Stimulated activated CD4-positive, alpha-beta T cell treated with anti-CD3 and anti-CD28 coated beads, TNF-alpha, amount 100 ng/mL, for 1 hour (primary cell): ENCODE measurements at places on chromosomes 5 and 9.

DNA sequence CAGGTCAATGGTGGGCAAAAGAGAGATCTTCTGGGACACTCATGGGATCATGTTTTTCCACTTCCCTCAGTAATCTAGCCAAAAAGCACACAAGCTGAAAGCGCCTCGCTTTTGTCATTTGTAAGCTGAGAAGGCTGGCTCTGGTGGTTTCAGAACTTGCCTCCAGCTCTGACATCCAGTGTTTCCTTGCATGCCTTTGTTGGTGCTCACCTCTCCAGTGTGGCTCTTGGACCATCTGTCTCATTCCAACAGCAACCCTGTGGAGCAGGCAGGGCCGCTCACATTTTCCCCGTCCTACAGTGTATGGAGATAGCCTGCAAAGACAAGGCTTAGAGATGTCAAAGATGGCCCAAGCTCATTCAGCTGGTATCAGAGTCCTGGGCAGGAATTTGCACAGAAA, 160.8 kb upstream of the KLF4 start:
- DNase-seq, result no peak

- no peak for DNase-seq
Observed at GRCh38 chr9:5848372-5848882, 15.5 kb upstream of the ERMP1 start.

- no peak for DNase-seq
Observed at GRCh38 chr9:127720031-127720864, 4.4 kb downstream of the TTC16 start.

DNA sequence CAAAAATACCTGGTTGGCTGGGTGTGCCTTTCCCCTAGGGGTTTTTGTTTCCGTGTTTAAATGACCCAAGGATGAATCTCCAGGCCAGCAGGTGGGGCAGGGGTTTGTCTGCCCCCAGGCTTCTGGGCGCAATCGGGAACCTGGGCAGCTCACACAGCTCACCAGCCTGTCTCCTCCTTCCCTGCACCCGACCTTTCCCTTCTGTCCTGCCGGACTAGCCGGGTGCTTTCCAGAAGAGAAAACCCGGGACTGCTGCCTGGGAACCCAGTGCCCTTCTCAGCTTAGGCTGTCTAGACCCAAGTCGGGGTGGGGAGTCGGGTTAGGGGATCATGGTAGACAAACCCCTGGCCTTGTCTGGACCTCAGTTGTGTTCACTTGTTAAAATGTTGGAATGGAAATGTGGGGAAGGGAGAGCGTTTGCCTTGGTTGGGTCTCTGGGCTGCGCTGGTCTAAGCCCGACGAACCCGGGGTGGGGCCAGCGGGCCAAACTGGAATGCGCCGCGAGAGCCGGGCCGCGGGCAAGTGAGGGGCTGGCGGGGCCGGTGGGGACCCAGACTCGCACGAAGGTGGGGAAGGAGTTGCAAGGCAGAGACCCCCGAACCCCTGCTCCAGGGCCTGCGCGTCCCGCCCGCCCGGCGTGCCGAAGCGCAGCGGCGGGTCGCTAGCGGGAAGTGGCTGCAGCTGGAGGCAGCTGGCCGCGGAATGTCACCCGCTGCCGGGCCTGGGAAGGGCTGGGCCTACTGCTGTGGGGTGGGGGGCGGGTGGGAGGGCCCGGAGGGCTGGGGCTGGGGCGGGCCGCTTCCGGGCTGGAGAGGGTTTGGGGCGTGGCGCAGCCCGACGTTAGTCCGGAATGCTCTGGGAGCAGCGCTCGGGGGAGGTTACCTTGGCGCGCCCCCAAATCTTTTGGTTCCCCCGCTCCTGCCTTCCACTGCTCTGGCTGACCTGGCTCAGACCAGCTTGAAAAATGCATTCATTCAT, 84.6 kb downstream of the DAB2IP start:
- DNase-seq, result no peak

DNA sequence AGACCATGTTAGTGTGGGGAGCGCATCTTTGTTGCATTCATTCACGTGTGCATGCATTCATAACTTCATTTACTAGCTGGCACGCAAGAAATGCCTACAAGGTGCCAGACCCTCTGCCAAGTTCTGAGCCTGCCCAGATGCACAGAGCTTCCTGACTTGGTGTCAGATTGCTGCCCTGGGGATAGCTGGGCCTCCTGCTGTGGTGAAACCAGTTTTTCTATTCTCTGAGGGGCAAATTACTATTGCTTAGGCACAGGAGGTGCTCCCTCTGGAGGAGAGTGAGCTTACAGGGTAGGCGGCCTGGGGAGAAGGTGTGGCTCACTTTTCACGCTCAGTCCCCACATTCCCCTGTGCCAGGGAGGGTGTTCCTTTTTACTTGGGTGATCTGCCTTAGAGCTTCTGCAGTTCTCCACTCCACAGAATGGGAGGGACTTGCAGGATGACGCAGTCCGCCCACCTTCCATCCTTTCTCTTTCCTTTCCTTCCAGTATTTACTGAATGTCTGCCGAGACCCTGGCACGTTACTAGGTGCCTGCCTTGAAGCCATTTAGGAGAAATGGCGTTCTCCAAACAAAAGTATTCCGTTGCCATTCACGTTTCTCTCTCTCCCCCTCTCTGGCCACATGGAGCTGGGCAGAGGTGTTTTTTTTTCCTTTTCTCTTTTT, 27.9 kb upstream of the CTNNA1 start:
- no peak for DNase-seq

DNA sequence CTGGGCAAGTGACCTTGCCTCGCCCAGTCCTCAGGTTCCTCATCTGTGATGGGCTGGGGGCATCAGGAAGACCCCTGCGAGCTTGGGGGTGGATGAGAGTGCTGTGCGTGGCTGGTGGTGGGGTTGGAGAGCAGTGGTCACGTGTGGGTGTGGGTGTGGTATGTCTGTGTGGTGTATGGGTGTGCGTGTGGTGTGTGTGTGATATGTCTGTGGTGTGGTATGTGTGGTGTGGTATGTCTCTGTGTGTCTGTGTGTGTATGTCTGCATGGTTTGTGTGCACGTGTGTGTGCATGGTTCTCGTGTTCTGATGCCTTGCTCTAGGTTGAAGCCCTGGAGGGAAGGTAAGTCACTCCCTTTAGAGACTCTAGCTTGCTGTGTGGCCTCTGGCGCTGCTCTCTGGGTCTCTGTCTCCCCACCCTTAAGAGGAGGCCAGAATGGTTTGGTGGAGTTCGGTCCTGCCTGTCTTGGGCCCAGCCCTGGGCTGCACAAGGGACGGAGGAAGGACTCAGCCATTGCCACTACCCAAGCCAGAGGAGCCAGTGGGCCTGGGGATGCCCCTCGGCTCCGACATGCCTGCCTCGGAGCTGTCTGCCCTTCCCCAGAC, 87.0 kb downstream of the RXRA start:
- no peak for DNase-seq

DNA sequence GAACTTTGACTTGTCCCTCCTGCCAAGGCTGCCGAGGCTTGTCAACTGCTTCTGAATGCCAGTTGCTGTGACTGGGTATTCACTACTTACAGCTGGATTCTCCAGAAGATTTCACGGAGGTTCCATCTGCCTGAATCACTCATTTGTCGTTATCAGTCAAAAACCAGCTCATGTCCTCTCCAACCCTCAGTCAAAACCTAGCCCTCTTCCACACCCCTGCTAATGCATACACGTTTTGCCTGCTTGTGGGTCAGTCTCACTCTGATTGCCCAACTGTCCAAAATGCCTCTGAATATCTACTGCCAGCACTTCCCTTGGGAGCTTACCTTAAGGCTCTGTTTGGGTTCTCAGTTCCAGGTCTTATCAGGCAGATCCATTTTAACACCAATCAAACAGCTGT, 238.6 kb upstream of the TMEM161B start:
- no peak for DNase-seq

DNA sequence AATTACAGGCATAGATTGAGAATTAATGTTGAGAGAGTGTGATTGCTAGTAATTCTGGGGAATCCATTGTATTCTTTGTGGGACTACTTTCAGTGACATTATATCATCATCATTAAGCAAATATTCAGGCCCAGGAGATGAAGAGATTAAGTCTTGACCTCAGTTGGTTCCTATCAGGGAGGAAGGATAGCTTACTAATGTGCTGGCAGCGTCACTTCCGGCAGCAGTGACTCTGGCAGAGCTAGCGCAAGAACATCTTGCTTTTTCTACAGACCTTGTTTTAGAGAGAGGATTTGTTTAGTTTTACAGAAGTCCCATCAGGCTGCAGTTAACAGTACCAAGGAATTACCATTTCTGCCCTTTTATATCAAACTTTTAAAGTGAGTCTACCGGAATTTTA, 20.3 kb downstream of the OSTF1 start:
- DNase-seq, result no peak

GRCh38 chr5:116411101-116411571, 163.5 kb downstream of the SEMA6A start:
- no peak for DNase-seq

- DNase-seq, result peak; percentile 1
Observed at GRCh38 chr5:147857302-147858129, 21.0 kb upstream of the SCGB3A2 start.

GRCh38 chr9:86257391-86257790, 2.1 kb downstream of the C9orf153 start:
- DNase-seq, result no peak

GRCh38 chr5:167951116-167951515, 340.3 kb upstream of the WWC1 start:
- no peak for DNase-seq

DNA sequence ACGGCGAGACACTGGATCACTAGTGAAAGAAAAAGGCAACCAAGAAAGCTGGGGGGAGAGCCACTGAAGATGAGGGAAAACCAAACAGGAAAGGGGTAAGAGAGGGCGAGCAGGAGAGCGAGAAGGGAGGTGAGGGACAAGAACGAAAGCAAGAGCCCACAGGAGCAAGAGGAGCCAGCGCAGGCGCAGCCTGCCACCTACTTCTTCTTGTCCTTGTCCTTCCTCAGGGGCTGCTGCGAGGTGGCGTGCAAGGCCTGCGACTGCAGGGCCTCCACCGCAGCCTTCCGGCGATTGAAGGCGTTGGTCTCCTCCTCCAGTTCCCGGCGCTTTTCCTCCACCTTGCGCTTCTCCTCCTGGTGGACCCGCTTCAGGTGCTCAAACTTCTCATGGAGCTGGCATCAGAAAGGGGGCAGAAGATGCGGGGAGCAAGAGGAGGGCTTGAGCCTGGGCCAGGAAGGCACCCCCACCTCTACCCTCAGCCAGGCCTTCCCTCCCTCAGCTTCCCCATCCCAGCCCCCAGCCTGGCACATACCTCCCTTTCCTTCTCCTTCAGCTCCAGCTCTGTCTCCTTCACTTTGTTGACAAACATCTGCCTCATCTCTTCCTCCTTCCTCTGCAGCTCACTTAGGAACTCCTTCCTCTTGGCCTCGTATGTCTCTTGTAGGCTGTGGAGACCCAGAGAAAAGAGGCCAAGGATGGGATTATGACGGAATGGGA, 13.5 kb downstream of the CCNI2 start:
- no peak for DNase-seq

GRCh38 chr9:114226246-114227055, 71.1 kb downstream of the COL27A1 start:
- no peak for DNase-seq

- DNase-seq, result no peak
Observed at GRCh38 chr5:63125862-63126261, 547.2 kb downstream of the LRRC70 start.

DNA sequence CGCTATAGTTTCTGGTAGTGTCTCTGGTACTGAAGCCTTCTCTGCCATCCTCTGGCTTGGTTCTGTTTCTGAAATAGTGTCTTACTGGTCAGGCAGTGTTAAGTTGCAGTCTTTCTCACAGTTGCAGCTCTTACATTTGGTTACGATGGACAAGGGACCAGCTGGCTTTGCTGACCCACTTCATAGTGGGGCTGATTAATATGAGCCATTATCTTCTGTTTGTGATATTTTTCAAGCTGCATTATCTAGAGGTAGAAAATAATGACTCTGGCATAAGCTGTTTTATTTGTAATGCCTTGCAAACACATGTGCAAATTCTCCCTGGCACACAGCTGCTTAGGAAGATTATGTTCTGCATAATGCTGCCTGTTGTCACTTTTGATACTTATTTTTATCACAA, 199.1 kb downstream of the KDM4C start:
- DNase-seq, result no peak

DNA sequence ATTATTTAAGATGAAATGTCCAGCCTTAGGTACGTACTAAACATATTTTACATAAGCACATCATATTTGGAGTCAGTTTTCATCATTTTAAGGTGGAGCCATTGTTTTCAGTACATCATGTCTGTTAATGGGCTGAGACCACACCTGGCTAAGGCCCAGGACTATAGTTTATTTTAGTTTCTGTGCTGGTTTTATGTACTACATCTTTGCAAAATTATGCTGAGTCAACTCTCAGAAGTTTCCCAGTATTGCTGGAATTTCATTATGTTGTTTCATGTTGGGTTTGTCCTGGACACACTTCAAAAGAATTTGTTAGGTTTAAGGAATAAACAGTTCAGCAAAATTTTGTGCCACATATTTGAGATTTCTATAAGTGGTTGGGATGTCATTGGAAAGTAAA, 171.2 kb downstream of the CCDC171 start:
- DNase-seq, result no peak

DNA sequence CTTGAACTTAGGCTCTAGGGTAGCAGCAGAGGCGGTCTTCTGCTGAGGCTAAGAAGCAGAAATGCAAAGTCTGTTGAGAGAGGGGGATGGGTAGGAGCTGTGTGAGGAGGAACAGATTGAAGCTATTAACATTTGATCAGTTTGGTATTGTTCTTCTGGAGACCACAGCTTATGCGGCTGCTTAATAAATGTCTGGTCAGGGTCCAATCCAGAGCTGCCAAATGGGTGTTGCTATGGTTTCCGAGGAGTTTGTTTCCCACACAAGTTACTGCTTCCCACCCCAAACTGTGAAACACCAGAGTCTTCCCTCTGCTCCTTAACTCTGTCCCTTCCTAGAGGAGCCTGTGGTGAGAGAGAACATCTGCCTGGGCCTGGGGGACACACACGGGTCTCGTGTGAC, 142.2 kb upstream of the KLF4 start:
- no peak for DNase-seq
